ENCODE measurements at places on chromosomes 1 and 21.
A peak's percentile ranks its signal among the peaks of the same experiment; 100 is the strongest.

- DNase-seq: no peak
Observed at GRCh38 chr1:184298440-184299405, 88.1 kb upstream of the C1orf21 start.

DNA sequence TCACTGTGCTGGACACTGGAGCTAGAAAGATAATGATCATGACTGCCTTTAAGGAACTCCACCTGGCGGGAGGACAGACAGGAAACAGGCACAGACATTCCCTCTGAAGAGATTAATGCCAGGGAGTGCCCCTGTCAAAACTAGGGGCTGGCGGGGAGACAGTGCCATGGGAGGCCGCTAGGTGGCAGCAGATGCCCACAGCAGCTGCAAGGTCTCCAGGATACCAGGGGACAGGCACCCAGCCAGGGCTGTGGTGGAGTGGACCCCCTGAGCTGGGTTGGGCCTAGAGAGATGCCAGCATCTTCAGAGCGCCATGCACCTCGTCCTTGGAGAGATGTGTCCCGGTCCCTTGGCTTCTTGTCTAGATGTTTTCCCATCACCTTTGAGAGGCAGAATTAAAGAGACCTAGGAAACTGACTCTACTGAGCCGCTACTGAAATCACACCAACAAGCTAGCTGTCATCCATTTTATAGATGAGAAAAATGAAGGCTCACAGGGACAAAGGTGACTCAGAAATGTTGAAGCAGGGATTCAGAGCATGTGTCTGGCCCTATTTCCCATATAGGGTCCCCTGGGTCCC, 3.6 kb downstream of the REN start:
- DNase-seq: peak; percentile 80

- DNase-seq: no peak
Observed at GRCh38 chr1:15543589-15544568, 17.2 kb downstream of the DNAJC16 start.

GRCh38 chr1:62687903-62688686, at the start of gene DOCK7:
Gene DOCK7 (minus strand): TSS chr1:62688386. CDS start chr1:62688264, 122 bp downstream.
- DNase-seq: peak; percentile 74

DNA sequence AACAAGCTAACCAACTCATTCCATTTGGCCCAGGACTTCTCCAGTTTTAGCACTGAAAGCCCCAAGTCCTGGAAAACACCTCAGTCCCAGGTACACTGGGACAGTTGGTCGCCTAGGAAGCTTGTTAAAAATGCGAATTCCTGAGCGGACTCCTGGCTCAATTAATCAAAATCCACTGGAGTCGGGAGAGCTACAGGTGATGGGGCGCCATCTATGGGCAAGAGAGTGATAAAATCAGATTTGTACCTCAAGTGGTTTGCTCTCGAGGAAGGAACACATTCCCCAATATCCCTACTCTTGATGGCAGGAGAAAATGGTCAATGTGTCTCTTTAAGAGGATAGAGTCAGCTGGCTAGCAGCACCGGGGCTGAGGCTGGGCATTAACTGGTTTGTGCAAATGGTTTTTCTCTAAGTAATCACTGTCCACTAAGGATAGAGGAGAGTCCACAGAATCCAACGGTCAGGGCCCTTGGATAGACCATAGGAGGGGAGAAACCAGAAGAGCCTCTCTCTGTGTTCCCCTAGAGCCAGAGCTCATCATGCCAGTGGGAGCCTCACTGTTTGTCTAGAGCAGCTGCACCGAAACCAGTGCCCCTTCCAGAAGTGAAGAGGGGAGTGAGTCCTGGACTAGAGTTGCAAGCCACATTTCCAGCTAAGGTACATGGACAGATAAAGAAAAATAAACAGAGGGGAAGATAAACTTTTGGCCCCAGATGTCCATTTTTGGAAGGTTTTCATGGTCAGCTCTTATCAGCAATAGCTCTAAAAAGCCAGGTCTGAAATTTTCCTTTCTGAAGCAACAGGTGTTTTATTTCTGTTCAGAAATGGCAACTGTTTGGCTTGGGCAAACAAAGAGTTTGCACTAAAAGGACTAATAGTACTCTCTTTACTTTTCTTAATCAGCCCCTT, 148.5 kb downstream of the TENT5C start:
- DNase-seq: peak; percentile 70

GRCh38 chr1:113041569-113042284, 31.3 kb upstream of the LRIG2 start:
- peak; percentile 76 for DNase-seq

GRCh38 chr1:48187969-48188563, 34.5 kb upstream of the SLC5A9 start:
- no peak for DNase-seq

- no peak for DNase-seq
Observed at GRCh38 chr21:17590430-17590829, 22.3 kb downstream of the BTG3 start.

GRCh38 chr21:15063814-15064575, 805 bp downstream of the NRIP1 start:
- peak; percentile 63 for DNase-seq

DNA sequence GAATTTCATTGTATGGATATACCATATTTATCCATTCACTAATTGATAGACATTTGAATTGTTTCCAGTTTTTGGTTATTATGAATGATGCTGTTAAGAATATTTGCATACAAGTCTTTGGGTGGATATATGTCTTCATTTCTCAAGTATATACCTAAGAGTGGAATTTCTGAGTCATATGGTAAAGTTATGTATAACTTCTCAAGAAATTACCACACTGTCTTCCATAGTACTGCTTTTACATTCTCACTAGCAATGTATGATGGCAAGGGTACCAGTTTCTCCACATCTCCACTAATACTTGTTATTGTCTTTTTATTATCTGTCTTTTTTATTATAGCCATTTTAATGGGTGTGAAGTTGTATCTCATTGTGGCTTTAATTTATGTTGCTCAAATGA, 74.6 kb upstream of the TENT5C start:
- DNase-seq: no peak

DNA sequence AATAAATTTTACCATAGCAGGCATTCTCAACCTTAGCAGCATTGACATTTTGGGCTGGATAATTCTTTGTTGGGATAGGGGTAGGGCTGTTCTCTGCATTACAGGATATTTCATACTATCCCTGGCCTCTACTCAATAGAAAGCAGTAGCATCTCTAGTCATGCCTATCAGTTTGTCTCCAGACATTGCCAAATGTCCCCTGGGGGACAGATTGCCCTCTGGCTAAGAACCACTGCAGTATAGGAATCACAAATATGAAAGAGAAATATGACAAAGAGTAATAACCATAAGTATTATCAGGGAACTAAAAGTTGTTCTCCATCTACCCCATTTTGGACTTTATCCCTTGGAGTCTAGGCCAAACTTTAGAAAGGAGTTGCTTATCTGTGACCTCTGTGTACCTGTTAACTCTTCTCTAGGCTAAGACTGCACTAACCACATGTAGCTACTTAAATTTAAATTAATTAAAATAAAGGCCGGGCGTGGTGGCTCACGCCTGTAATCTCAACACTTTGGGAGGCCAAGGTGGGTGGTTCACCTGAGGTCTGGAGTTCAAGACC, 76.1 kb downstream of the AGO3 start:
- DNase-seq: no peak

GRCh38 chr21:29195981-29196669, 65.7 kb downstream of the MAP3K7CL start:
- DNase-seq: peak; percentile 14

DNA sequence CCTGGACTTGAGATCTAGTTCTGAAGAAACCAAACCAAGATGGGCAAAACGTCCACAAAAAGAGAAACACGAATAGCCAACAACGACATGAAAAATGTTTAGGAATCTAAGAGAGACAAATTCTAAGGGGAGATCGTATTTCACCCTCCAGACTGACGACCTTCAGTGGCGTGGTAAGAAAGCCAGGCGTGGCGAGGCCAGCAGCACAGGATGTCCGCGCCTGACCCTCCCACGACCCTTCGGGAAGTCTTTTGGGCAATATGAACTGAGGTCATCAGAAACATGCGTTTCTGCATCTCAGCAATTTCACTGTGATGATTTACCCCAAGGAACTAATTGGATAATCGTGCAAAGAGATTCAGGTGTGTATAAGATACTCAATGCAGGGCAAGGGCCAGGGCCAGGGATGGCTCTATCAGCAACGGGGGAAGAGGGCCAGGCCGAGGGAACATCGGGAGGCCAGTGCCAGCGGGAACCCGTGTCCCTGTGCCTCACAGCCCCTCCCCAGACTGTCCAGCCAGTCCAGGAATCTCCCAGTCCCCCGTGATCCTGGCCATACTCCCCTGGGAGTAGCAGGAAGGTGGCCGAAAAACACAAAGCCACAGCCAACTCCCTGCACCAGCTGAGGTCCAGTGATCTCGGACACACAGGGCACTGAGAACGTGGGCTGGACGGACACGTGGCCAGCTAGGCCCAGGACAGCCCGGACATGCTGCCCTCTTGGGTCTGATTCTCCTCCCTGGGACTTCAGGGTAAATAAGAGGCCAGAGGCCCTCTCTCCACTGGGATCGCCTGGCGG, 53.6 kb upstream of the ADARB1 start:
- no peak for DNase-seq

- no peak for DNase-seq
Observed at GRCh38 chr1:78855258-78855657, 151.3 kb downstream of the ADGRL4 start.

GRCh38 chr1:62993844-62994243, 209.9 kb downstream of the ATG4C start:
- DNase-seq: no peak

DNA sequence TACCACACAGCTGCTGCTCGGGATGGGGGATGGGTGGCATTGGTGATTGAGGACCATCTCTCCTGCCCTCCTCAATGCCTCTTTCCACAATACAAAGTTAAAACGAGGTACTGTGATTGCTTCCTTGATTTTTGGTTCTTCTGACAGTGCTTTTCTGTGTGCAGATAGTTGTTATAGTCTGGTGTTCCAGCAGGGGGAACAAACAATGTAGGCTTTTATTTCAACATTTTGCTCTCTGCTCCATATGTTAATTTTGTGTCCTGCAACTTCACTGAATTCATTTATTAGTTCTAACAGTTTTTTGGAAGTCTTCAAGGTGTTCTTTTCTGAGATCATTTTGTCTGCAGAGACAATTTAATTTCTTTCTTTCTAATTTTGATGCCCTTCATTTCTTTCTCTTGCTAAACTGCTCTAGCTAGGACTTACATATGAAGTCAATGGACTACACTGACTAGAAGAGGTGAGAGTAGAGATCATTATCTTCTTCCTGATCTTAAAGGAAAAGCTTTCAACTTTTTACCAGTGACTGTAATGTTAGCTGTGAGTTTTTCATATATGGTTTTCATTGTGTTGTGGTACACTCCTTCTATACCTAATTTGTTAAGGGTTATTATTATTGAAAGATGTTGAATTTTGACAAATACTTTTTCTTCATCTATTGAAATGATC, 45.4 kb downstream of the TNFSF18 start:
- DNase-seq: no peak

- DNase-seq: no peak
Observed at GRCh38 chr1:152039886-152040285, 3.1 kb upstream of the S100A11 start.

- no peak for DNase-seq
Observed at GRCh38 chr1:228996281-228996680, 261.0 kb downstream of the RHOU start.

DNA sequence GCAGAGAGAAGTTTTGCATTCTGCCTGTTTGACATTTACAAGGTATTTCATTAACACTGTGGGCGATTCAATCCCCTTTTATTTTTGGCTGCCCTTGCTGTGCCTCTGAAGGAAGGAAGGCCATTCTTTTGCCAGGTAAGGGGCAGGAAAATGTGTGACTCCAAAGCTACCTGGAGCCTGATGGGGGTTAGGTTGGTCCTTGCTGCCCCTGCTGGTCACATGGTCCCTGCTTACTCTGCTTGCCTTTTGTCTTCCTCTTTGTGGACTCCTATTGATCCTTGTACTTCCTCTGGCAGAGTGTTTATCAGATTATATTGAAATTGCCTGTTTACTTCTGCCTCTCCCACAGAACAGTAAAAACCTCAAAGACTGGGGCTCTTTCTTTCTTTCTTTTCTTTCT, 65.7 kb downstream of the ST6GALNAC3 start:
- no peak for DNase-seq

- no peak for DNase-seq
Observed at GRCh38 chr1:243547891-243548290, 292.1 kb downstream of the SDCCAG8 start.

GRCh38 chr1:94679332-94680038, 137.9 kb upstream of the F3 start:
- DNase-seq: no peak

DNA sequence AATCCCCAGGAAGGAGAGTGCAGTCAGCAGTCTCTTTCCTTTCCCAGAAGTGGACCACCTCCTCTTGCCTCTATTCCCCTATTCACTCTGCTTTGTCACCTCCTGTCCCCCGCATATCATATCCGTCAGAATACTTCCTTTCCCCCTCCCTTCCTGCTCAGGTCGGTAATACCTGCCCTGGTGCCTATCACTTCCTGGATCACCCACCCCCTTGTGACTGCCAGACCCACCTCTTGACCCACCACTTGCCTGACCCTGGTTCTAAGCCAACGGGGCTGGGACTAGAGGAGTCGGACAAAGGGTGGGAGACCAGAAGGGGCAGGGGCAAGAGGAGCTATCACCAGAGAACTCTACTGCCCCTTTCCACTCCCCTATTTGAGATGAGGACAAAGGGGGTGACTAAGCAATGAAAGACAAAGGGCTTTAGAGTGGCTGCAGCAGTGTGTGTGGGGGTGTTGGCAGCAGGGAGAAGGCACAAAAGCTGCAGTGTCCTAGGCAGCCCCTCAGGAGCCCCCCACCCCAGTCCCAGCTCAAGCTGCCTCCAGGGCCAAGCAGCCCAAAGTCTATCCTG, 1.7 kb upstream of the ADAMTS4 start:
- DNase-seq: peak; percentile 82

DNA sequence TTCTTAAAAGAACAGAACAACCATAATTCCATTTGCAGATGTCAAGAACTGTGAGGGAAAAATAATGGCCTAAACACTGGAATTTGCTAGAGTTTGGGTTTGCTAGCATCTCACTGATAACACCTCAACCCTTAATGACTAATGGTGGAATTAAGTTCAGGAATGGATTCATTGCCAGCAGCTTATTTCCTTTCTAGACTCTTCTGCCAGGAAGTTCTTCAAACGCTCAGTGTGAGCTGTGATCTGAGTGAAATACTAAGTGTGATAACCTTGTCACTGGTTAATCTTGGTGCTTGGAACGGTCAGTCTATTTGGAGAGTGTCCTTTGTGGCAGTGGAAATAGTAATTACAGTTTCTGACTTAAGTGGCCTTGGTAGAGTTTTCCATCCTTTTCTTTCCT, 21.6 kb upstream of the PLEKHM2 start:
- no peak for DNase-seq

- no peak for DNase-seq
Observed at GRCh38 chr1:64928325-64928724, 38.0 kb downstream of the JAK1 start.

DNA sequence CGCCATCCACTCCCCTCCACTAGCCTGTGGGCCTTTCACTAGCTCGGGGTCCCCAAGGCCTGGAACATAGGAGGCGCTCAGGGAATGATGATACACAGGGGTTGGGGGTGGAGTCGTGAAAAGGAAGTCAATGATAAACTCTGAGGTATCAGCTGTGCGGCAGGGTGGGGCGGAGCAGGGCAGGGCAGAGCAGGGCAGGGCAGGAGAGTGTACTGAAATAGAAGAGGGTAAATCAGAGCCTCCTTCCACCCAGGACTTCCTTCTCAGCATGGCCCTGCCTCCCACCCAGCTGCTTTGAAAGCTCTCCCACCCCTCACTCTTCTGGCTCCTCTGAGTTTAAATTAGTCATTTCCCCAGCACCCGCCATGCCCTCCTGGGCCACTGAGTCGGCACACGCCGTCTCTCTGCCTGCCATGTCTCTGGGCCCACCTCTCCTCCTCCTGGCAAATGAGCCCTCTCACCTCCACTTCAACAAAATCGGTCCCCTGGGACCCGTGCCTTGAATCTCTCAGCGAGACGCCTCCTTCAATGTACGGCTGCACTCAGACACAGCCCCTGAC, 16.9 kb downstream of the CAPZB start:
- no peak for DNase-seq

Data from midbrain (tissue), 1 donor.